ENCODE measurements at places on chromosomes 11 and 22.

- no peak for DNase-seq
Observed at GRCh38 chr11:1297011-1297575, 12.3 kb downstream of the TOLLIP start.

GRCh38 chr11:1348796-1349326 is 39.4 kb upstream of the TOLLIP start:
- DNase-seq = no peak

DNA sequence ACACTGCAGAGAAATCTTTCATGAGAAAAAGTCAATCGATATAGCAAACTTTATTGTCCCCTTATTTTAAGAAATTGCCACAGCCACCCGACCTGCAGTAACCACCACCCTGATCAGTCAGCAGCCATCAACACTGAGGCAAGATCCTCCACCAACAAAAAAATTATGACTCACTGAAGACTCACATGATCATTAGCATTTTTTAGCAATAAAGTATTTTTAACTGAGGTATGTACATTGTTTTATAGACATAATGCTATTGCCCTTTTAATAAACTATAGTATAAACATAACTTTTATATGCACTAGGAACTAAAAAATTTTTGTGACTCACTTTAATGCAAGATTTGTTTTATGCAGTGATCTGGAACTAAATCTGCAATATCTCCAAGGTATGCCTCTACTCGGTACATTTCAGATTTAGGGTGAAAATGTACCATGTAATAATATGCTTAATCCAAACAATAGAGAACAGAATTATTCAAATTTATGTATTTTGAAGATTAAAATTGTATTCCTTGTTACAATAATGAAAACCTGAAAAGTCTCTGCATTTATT is 79.2 kb upstream of the CEP126 start:
- no peak for DNase-seq

DNA sequence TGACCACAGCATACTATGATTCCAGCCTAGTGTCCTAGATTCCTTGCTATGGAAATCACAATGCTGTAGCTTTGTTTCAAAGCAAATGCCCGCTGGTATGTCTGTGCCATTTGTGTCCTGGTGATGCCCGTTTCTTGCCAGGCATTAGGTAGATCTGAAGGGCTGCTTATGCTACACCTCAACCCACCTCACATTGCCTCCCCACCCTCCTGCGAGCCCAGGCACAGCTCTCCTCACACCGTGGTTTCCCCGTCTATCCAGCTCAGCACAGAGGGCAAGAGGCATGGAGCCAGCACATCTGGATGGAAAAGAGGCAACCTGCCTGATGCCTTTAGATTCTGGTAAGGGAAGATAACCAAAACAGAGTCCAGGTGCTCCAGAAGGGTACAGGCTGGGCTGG is 307.4 kb upstream of the B3GAT1 start:
- DNase-seq = no peak

DNA sequence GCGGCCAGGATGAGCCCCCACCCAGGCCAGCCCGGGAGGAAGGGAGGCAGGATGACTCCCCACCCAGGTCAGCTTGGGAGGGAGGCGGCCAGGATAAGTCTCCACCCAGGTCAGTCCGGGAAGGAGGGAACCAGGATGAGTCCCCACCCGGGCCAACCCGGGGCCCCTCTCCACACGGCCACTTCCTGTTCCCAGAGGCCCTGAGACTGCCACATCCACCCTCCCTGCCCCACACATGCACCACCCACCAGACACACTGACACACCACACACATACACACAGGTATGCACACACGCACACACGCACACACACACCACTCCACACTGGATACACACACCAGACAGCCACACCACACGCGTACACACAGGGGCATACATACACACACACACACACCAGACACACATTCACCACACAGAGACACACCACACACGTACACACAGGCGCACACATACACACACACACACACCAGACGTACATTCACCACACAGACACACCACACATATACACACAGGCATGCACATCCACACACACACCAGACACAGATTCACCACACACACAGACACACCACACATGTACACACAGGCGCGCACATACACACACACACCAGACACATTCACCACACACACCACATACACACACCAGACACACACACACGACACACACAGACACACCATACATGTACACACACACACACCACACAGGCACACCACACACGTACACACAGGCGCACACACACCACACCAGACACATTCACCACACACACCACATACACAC is 84.9 kb upstream of the PRR5 start:
- no peak for DNase-seq

DNA sequence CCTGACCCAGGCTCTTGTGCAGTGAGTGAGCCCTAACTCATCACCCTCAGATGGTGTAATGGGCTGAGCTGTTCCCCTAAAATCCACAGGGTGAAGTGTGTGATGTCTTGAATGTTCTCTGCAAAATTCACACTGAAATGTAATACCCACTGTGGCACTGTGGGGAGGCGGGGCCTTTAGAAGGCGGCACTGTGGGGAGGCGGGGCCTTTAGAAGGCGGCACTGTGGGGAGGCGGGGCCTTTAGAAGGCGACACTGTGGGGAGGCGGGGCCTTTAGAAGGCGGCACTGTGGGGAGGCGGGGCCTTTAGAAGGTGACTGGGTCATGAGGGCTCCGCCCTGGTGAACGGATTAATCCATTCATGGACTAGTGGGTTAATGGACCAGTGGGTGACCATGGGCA is 33.0 kb downstream of the CHID1 start:
- DNase-seq = no peak

GRCh38 chr11:134950692-134951304 is 538.8 kb upstream of the B3GAT1 start:
- no peak for DNase-seq

DNA sequence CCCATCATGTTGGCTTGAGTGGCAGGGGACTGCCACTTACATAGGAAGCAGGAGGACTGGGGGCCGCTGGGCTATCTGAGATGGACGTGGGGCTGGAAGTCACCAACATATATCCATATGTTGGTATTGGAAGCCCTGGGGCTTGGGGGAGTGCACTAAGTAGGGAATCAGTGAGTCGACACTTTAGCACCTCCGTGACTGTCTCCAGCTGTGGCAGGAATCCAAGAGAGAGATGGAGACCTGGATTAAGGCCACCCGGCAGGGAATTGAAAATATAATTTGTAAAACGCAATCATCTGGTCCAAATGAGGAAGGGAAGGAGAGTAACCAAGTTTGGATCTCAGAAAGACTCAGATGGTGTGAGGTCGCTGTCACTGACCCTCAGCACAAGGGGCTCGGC is 68.4 kb downstream of the ELFN2 start:
- no peak for DNase-seq

GRCh38 chr11:134469627-134470026 is 57.6 kb upstream of the B3GAT1 start:
- no peak for DNase-seq

DNA sequence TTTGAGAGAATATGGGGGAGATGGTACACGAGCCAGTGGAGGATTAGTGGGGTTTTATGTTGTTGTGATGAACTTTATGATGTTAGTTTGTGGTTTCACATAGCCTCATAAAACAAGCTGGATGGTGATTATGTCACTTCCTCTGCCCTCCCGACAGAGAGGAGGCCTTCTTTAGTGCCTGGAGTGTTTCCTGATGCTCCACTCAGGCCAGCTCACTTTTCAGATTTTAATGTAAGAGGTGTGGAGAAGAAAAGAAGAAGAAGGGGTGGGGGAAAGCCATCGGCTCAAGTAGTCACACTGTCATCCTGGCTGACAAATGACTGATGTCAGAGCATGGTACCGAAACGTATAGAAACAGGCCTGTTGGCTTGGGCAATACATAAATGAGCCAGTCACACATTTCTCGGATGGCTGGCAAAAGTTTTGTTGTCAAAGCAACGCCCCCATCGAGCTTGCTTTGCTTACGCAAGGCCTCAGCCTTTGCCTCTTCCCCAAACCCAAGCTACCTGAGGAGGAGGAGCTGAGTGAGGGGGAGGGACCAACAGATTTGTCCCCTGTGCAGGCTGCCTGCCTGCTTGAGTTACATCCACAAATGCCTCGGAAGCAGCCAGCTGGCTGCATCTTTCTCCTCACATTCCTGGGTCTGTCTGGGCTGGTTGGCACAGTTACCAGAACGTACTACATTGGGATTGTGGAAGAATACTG is at the start of gene HEPHL1:
Gene HEPHL1, plus strand, starts transcription at position 578 of the 705 bp plus-strand sequence. Its CDS starts 15 bp downstream, at position 593.
- DNase-seq = no peak

DNA sequence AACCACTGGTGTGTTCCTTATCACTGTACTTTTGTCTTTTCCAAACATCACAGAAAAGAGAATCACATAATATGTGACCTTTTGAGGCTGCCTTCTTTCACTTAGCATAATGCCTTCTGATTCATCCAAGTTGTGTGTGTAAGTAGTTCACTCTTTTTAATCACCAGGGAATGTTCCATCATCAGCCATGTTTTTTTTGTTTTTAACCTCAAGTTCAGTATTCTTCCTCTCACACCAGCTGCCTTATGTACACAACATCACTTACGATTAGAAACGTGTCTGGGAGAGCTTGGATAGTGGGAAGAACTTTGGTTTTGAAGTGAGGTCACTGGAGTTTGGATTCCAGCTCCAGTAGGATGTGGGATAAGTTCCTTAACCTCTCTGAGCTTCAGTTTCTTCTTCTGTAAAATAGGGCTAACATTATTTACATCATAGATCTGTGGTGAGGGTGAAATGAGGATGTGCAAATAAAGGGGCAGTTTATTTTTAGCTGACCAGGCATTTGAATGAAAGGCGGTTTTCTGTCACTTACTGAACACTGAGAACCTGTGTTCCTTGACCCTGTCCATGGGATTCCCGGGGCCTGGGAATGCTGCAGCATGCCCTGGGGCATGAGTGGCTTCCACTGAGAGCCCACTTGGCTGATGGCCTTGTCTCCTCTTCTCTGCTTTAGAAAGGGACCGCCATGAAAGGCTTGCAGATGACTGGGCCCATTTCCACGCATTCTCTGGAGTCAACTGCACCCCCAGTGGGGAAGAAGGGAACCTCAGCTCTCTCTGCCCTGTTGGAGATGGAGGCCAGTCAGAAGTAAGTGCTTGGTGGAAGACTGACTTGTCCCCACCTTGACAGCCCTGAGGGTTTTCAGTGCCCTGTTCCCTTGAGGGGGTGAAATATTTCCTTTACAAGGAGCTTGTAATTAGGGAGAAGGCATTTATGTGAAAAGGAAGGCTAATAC is 92.6 kb downstream of the DEPDC5 start:
- DNase-seq = no peak

- no peak for DNase-seq
Observed at GRCh38 chr11:104682206-104682605, 216.1 kb downstream of the CASP12 start.

Data from GM12864 (cell line).